ENCODE measurements at places on chromosomes 7 and 10. TPM values are rescaled to one million over a fixed set of nuclear protein-coding genes. Genes with fewer than 3 reads are reported as not detected.

The PCGF6 gene
- total RNA-seq = 11.1 TPM

The GATAD1 gene
- 18.9 TPM for total RNA-seq

The CYP3A4 gene
- not detected for total RNA-seq

The RSPH10B2 gene
- total RNA-seq = 0.28 TPM

The FAM13C gene
- 0.28 TPM for total RNA-seq

The CREM gene
- 32.5 TPM for total RNA-seq

The HABP2 gene
- 0.13 TPM for total RNA-seq

The IGFBP3 gene
- total RNA-seq = 302 TPM

The ITIH5 gene
- 0.08 TPM for total RNA-seq

The GJD4 gene
- total RNA-seq = not detected

The TLX1 gene
- not detected for total RNA-seq

The UFSP1 gene
- total RNA-seq = 5.0 TPM

The OR2A2 gene
- total RNA-seq = not detected

The OR6B1 gene
- not detected for total RNA-seq

The SMKR1 gene
- total RNA-seq = 13.3 TPM

The ECHDC3 gene
- total RNA-seq = 9.0 TPM

The HSPA12A gene
- total RNA-seq = 14.2 TPM

The SPDYE8 gene
- total RNA-seq = not detected

The CLCN1 gene
- 0.06 TPM for total RNA-seq

The SCRN1 gene
- total RNA-seq = 72.1 TPM

The SAMD8 gene
- total RNA-seq = 15.4 TPM

The REEP3 gene
- total RNA-seq = 13.4 TPM

The ITPRID1 gene
- total RNA-seq = not detected

The GAD2 gene
- total RNA-seq = not detected

The HOXA7 gene
- total RNA-seq = 4.9 TPM

The FZD8 gene
- 7.5 TPM for total RNA-seq

The COMTD1 gene
- total RNA-seq = 46.1 TPM

The HDAC9 gene
- total RNA-seq = 0.29 TPM

The HOXA9 gene
- 0.44 TPM for total RNA-seq

The TRIM50 gene
- not detected for total RNA-seq

The TAS2R60 gene
- not detected for total RNA-seq

The LHFPL3 gene
- not detected for total RNA-seq

The SGCE gene
- total RNA-seq = 58.1 TPM

The USP54 gene
- 15.1 TPM for total RNA-seq

The SEPHS1 gene
- 70.7 TPM for total RNA-seq
